ENCODE measurements at places on chromosomes 6 and 20.
A peak's percentile ranks its signal among the peaks of the same experiment; 100 is the strongest.

GRCh38 chr6:132687306-132687705, 26.5 kb downstream of the VNN1 start:
- no peak for DNase-seq

- DNase-seq: no peak
Measured at GRCh38 chr6:10529231-10529801, 8.2 kb downstream of the GCNT2 start.

GRCh38 chr6:130494729-130495128, 128.9 kb downstream of the TMEM200A start:
- no peak for DNase-seq

GRCh38 chr6:149160943-149161342, 156.6 kb upstream of the TAB2 start:
- no peak for DNase-seq

DNA sequence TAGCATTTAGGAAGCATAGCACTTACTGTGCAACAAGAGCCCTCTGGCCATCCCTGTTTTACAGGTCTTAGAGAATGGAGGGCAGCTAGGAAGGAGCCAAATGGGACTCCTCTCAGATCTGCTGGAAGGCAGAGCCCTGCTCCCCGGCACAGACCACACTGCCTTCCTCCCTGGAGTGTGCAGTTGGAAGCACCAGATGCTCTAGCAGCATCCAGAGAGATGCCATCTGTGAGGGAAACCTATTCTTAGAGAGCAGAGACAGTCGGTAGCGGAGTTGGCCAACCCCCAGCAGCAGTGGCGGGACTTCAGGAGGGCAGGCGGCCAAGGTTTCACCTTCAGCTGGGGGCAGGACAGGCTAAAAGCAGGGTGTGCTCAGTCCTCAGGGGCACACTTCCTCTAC, 16.7 kb upstream of the E2F1 start:
- peak; percentile 42 for DNase-seq

DNA sequence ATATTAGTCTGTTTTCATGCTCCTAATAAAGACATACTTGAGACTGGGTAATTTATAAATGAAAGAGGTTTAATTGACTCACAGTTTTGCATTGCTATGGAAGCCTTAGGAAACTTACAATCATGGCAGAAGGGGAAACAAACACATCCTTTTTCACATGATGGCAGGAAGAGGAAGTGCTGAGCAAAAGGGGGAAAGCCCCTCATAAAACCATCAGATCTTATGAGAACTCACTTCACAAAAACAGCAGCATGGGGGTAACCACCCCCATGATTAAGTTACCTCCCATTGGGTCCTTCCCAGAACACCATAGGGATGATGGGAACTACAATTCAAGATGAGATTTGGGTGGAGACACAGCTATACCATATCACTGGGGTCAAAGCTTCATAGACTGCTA, 254.2 kb downstream of the ERMARD start:
- no peak for DNase-seq

DNA sequence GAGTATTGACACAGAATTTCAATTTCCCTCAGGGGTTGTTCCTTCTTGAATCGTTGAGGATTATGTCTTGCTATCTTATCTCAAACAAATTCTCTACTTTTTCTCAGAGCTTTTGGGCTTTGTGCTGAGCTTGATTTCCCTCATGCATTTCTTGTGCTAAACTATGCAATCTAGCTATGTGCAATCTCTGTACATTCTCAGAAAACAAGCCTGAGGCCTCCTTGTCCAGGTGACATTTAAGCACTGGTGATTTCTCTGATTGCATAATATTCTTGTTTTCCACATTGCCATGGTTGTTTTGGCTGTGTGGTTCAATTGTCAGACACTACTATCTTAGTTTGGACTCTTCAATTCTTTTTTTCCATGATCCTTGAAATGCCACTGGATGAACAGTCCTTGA, 81.2 kb upstream of the MAN1A1 start:
- DNase-seq: no peak

DNA sequence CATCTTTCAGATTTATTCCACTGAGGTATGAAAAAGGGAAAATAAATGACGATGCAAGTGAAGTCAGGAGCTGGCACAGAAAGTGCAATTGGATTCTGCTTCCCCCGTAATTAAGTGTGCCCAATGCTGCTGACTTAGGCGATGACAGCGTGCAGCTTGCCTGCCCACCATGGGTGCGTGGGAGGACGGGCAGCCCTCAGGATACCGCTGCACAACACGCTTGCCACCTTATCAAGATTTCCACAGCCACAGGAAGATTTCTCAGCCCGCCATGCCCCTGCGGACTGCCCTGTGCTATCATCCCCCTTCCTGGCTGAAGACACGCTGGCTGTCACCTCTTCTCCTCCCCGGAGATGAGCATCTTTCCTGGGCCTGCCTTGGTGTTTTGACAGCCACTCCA, 103.3 kb upstream of the BACH2 start:
- no peak for DNase-seq

GRCh38 chr6:37456816-37457560, 24.0 kb downstream of the CMTR1 start:
- DNase-seq: no peak

DNA sequence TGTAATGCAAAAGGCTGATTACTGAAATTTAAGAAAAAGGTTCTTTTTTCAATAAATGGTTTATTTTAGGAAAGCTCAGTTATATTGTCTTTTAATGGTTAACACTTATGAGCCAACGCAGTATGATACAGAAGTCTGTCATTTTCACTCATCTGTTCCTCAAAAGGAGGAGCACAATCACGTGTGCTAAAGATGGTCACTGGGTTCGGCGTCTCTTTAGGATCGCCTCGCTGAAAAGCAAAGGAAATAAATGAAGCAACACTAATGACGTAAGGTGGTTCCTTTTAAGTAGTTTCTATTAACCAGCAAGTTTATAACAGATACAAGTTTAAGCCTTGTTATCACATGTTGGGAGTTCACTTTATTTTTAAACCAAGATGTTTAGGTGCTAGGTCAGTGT, 125.7 kb downstream of the MAP3K4 start:
- no peak for DNase-seq

DNA sequence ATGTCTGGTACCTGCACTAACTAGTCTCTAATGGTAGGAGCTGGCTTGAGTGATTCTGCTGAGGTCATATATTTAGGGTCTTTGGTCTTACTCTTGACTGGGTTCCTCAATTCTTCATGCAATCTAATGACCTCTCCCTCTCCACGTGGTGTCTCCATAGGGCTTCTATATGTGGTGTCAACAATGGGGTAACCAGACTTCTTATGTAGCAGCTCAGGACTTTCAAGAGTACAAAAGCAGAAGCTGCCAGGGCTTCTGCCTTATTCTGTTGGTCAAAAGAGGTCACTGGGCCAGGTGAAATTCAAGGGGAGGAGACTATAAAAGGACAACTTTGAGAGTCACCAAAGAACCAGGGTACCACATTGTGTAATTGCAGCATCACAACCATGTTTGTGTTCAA, 54.3 kb downstream of the NUS1 start:
- no peak for DNase-seq

DNA sequence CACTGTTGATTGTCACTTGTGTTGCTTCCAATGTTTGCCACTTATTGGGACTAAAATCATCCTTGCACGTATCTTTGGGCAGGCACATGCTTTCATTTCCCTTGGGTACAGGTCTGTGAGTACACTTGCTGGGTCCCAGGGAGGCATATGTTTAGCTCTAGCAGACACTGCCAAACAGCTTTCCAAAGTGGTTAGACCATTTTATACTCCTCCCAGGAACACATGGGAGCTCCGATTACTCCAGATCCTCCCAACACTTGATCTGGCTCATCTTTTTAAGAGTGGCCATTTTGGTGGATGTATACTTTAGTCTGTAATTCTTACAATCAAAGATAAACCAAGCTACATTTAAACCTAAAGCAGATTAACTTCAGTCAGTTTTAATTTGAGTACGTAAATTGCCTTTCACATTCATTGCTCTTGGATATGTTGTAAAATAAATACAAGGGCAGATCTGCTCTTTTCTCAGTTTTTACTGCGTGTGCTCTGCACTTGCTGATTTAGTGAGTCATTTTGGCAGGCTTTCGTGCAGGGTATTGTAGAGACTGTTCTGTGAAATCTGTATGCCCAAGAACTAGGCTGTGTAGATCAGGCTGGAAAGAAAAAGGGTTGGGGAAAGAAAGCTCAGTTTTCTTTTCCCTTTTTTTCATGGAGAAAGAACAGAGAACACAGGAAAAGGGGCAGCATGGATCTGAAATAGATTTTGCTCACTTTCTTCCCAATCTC, 19.5 kb downstream of the SLC22A1 start:
- no peak for DNase-seq

DNA sequence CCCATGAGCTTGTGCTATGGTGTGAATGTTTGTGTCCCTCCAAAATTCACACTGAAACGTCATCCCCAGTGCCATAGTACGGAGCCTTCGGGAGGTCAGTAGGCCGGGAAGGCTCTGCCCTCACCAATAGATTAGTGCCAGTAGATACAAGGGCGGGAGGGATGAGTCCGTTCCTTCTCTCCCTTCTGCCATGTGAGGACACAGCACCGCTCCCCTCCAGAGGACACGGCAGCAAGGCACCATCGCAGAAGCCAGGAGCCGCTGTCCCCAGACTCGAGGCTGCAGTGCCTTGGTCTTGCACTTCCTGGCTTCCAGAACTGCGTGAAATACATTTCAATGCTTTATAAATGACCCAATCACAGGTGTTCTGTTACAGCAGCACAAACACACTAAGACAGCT, 39.2 kb upstream of the BHLHE23 start:
- DNase-seq: no peak

- no peak for DNase-seq
Measured at GRCh38 chr6:37916675-37917074, 97.1 kb downstream of the ZFAND3 start.

DNA sequence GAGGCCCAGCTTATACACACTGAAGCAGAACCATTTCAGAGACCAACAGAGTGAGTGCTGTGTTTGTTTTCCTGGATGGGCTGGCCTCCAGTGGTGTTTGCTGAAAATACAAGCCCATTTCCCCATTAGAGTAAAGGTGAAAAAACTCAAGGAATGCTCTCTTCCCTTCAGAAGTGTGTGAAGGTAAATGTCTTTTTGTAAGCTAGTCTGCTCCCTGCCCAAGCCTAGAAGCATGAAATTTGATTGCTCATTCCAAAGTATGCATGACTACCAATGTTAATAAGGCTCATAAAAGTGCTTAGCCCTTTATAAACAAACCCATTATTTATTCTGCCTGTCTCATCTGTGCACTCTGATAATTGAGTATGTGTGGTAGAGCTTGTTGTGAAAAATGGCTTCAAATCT, 59.1 kb downstream of the ADGRF1 start:
- no peak for DNase-seq

DNA sequence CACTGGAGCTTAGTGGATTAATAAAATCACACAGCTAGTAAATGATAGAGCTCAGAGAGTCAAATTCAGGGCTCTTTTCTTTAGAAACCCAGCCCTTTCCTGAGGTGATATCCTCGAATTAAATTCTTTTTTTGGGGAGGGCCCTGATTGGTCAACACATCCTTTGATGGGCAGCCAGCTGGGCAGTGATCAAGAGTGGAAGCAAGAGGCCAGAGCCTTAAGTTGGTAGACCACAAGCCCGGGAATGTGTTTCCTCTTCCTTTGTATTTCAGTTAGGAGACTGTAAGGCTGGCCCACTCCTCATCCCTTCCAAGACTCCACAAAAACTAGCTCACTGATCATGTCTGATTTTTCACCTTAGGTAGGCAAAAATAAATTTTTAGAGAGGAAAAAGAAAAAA, 640.5 kb downstream of the DHX35 start:
- no peak for DNase-seq

GRCh38 chr6:26115226-26115625, 28.0 kb downstream of the HFE start:
- DNase-seq: no peak

GRCh38 chr6:25136854-25137253, 142.3 kb upstream of the CARMIL1 start:
- no peak for DNase-seq

DNA sequence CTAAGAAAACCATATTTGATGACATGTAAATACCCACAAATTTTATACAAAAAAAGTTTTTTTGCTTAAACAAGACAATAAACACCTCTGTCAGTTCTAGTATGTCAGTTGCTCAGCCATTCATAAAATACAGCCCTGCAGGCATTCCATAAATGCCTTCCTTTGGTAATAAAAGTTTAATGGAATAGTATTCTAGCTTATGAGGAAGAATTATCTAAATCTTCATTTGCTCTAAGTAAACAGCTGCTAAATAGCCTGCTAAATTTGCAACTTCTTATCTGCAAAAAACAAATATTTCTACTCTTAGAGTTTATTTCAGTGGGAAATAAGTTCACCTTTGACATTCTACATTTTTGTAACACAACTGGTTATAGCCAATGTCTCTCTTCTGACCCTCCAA, 108.8 kb downstream of the SMLR1 start:
- no peak for DNase-seq

GRCh38 chr20:50510706-50511542, 741 bp downstream of the PTPN1 start:
- no peak for DNase-seq

DNA sequence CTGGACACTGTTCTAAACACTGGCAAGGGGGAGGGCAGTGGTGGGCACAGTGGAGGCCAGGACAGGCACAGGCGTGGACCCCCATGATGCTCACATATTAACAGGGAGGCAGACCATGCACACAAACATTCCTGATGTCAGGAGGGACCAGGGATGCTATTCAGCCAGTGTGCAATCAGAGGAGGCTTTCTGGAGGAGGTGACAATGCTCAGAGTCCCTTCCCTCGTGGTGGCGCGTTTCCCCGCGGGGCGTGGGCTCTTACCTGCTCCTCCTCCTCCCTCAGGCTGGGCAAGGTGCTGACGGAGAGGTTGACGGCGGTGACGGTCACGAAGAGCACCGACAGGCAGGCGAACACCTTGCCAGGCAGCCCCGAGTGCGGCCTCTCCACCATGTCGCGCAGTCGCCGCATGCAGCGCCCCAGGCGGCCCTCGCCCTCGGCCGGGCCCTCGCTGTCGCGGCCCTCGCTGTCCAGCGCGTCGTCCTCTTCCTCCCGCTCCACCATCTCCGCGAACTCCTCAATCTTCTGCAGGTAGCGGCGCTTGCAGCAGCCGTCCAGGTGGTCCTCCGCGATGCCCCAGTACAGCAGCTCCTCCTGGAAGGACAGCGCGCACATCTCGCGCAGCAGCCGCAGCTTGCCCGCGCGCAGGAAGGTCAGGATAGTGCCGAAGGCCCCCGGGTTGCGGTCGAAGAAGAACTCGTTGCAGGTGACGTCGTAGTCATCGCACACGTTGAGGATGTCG, 13.4 kb downstream of the KCNG1 start:
- DNase-seq: no peak

DNA sequence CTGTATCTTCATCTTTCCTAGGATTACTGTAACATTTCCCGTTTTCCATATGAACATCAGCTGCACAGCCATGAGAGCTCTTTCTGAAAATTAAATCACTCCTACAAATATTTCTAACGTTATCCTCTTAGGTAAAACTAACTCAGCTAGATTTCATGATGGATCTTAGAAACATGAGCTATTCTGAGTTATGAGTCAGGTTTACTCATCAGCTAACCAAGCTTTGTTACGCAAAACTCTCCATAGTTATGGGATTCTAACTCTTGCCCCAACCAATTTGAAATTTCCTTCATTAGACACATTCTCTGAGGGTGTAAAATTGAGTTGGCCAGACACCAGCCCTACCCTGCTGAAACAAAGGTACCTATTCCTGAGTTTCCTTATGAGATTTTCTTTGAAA, 14.0 kb downstream of the DEFB110 start:
- no peak for DNase-seq

- DNase-seq: no peak
Measured at GRCh38 chr20:18719426-18719825, 94.2 kb upstream of the SCP2D1 start.

- DNase-seq: peak; percentile 7
Measured at GRCh38 chr6:83055366-83055964, 10.2 kb downstream of the UBE3D start.

All from NCI-H1092 (cell line).